HT-29 (cell line): ENCODE measurements at places on chromosomes 1 and 21.

GRCh38 chr1:6262555-6263420 is 1.9 kb upstream of the GPR153 start:
- DNase-seq: no peak

GRCh38 chr1:11885916-11886315 is 27.2 kb upstream of the NPPB start:
- no peak for DNase-seq

- DNase-seq: no peak
Observed at GRCh38 chr1:159209061-159209460, 4.4 kb downstream of the ACKR1 start.

GRCh38 chr1:28272215-28272852 is 13.0 kb downstream of the SESN2 start:
- DNase-seq: no peak

DNA sequence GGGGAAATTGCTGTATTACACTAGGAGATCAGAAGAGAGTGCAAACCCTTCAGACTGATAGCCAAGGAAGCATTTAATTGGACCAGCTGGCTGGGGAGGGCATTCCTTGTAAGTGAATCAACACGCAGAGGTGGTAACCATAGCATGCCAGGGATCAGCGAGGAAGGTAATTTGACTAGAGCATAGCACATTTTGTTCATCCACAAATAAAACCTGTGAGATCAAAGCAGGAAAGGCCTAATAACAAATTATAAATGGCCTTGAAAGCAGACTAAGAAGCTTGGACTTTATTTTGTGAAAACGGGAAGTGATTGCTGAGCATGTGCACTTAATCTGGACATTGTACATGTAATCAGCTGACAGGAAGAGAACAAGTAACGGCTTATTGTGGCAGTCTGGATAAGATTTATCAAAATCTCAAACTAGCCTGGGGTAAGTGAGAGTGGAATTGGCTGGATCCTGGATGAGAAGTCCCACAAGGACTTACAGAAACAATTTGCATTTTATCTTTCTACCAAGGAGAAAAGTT is 11.7 kb upstream of the CD55 start:
- peak; percentile 88 for DNase-seq

DNA sequence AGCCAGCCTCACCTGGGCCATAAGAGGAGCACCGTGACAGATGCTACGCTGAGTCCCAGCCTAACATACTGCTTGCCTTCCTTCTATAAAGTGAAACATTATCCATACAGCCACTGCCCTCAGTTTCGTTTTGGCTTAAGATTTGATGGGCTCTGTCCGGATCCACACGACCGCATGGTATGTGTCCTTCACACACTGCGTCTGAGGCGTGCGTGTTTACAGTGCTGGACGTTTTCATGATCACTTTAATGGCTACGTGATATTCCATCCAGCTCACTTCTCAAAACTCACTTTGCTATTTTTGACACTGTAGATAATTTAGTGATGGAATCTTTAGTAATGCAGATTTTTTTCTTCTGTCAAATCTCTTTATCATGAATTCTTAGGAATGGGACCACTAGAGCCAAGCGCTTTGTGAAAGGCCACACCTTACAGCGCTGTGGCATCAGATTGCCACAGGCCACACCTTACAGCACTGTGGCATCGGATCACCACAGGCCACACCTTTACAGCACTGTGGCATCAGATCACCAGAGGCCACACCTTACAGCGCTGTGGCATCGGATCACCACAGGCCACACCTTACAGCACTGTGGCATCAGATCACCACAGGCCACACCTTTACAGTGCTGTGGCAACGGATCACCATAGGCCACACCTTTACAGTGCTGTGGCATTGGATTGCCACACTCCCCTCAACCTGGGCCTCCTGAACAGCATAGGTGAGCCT is 47.1 kb downstream of the PRDM15 start:
- DNase-seq: no peak

DNA sequence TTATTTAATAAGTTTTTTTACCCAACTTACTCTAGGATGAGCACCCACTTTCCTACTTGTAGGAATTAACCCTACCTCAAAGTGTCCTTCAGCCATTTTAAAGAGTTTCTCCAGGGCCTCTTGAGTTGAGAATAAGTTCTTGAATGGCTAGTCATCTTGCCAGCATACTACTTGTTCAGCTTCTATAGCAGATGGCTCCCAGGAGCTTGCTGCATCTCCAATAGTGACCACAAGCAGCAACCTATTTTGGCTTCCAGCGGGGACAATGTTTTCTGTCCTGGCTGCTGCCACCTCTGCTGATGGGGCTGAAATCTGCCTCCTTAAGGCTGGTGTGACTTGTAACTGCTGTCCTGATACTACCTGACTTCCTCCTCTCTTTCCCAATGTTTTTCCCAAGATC is 20.8 kb upstream of the PIK3R3 start:
- no peak for DNase-seq

GRCh38 chr1:61445269-61445825 is 279.6 kb downstream of the TM2D1 start:
- DNase-seq: no peak

GRCh38 chr1:22854688-22855565 is 117.7 kb downstream of the LACTBL1 start:
- DNase-seq: no peak

DNA sequence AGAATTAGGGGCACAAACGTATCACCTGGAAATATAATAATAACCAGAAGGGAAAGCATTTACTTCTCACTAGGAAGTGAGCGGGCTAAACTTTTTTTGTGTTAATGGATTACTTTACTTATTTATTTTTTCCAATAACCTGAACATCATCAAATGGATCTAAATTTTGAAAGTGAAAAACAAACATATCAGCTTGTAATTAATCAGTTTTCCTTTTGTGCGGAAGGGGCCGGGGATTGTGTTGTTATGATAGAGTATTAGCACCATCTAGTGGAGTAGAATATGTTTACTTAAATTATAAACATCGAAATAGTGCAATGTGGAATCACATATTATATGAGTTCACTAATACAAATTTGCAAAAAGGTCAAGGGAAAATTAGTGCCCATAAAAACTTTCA is 9.0 kb downstream of the CFH start:
- DNase-seq: peak; percentile 49
